ENCODE measurements at places on chromosomes 11 and 22. TPM values are rescaled to one million over a fixed set of nuclear protein-coding genes. Genes with fewer than 3 reads are reported as not detected.

DNA sequence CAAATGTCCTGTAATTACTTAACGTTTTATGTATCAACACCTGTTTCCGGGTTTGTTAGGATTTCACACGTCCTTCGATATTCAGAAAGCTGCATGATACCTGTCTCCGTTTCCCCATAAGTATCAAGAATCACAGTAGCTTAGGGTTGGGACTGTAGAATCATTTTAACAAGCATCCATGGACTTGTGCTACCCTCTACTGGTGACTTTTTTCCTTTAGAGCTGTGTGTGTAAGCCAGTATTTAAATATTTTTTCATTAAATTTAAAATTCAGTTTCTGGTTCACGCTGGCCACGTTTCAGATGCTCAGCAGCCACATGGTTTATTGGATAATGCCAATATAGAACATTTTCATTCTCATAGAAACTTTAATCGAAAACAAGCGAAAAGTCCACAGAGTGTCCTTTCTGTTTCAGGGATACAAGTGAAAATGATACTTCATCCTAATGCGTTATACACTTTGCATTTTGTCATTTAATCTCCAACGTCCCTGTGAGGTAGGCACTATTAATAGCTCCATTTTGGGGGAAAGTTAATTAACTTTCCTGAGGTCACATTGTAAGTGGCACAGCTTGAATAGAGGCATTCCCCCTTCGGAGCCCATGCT, 61.5 kb upstream of the SLC25A18 start:
- no peak for DNase-seq

DNA sequence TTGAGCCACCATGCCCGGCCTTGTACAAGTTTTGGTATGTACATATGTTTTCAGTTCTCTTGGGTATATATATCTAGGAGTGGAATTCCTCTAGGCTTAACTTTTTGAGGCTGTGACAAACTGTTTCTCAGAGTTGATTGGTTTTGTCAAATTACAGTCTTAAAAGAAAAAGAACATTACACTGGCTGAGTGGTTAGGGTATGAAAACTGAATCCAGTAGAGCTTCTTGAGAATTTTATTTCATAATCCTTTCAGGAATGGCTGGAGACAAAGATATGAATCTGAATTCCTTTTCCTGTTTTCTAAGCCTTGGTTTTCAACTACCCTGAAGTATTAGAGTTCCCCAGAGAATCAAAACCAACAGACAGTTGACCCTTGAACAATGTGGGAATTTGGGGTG, 6.5 kb downstream of the METTL15 start:
- no peak for DNase-seq

DNA sequence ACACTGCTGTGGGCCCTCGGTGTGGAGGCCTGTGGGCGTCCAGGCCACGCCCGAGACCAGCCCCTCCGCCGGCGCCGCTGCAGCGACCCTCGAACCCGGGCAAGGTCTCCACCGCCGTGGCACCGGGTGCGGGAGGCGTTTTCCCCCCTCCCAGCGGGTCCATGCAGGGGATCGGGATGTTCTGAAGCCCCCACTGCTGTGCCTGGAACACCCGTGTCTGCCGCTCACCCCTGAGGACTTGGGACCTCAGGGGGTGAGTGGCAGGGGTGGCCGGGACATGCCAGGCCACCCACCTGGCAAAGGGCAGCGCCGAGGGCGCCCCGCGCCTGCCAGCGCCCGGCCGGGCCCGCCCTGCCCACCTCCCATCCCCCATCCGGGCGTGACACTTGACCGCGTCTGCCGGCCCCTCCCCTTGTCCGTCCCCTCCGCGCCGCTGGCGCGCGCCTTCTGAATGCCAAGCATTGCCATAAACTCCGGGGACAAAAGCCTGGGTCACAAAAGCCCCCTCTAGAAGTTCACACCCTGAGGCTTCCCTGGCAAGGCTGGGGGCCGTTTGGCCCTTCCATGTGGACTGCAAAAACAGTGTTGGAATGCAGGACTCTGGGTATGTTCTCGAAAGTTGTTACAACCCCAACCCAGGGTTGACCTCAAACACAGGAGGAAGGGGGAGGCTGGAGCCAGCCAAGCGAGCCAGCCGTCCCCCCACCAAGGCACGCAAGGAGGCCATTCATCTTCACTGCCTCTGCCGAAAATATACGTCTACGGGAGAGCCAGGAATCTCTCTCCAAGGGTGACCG, 819 bp upstream of the KCNQ1OT1 start:
- no peak for DNase-seq

DNA sequence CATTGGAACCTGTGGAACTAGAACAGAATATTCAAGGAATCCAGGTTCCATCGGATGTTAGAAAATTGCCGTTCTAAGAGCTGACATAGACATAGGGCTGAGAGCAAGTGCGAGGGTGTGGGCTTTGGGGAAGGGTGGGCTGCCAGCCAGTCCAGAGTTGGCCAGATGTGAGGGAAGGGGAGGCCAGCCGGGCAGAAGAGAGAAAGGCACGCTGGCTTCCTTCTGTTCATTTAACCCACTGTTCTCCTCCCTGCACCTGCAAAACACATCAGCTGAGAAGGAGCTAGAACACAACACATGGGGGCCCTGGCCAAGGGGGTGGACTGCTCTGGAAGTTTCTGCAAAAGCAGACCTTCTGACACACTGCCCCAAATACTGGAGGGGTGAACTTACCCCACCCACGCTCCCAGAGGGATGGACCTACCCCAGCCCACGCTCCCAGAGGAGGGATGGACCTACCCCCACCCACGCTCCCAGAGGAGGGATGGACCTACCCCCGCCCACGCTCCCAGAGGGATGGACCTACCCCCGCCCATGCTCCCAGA, 98.0 kb downstream of the SHANK2 start:
- DNase-seq, result no peak

GRCh38 chr11:16833026-16833425, 94.6 kb downstream of the C11orf58 start:
- DNase-seq, result no peak

DNA sequence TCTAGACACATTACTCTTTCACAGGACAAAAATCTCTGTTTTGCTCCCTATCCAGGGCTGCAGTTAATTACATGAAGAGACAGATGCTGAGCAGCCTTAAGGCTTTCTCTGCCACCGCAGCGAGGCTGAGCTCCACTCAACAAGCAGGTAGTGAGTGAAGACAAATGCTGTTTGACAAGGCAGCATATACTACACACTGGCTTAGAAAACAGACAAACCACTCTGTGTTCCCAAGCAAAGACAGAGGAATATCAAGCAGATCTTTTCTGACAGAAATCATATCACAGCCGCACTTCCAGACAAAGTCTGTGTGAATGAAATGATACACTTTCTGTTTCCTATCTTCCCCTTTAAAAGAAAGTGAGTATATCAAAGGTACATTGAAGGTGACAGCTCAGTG, 368.1 kb downstream of the DCDC1 start:
- no peak for DNase-seq

Gene PIH1D2
- 1.5 TPM for total RNA-seq

Gene GRIK4
- 0.25 TPM for total RNA-seq

Gene ARVCF
- total RNA-seq, result 10.8 TPM

Measured in vagina (tissue), 2 donors.